ENCODE measurements at places on chromosomes 4 and X.

- peak; percentile 44 for DNase-seq
These were observed 1.3 kb upstream of the PDE6B start for GRCh38 chr4:623914-624566.

- no peak for DNase-seq
These were observed 701.8 kb downstream of the PCDH7 start for GRCh38 chr4:31422006-31422405.

GRCh38 chr4:41399231-41399630 is 138.7 kb upstream of the LIMCH1 start:
- DNase-seq: no peak

- no peak for DNase-seq
These were observed 8.9 kb downstream of the POLA1 start for GRCh38 chrX:24702362-24703184.

DNA sequence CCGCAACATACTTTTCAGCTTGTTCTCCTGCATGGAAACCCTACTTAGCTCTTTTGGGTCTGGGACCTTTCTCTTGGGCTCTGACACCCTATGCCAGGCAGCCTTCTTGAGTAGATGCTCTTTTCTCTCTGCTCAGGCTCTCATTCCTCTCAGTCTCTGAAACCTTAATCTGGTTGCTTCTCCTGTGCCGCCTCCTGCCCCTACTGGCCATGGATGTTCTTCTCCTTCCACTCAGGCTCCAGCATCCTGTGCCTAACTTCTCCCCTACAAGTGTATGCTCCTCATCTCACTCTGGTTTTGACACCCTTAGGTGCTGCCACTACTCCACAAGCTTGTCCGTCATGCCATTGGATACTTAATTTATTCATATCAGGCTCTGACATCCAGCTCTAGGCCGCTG is 15.2 kb downstream of the BLTP1 start:
- DNase-seq: no peak

- DNase-seq: no peak
These were observed 86.1 kb downstream of the BMP3 start for GRCh38 chr4:81116566-81116965.

- no peak for DNase-seq
These were observed 24.7 kb downstream of the RBPJ start for GRCh38 chr4:26345565-26345938.

DNA sequence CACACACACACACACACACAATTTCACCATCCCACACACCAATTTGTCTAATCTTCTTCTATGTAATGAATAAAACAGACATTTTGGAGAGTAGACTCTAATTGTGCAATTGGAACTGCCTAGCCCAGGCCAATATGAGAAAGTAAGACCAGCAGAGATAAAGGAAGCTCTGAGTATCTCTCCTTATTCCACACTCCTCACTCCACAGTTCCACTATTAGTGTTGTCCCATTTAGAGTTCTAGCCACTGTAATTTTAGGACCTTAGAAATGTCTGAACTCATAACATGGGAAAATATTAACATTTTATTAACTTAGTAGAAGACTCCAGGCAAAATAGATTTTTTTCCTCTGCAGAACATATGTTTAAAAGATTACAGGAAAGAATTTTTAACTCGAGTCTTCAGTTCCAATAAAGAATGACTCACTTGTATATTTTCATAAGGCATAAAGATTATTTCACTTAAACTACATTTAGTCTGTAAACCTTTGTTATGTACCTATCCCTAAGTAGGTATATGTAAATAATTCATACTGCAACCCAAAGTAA is 297.6 kb upstream of the INTU start:
- no peak for DNase-seq

DNA sequence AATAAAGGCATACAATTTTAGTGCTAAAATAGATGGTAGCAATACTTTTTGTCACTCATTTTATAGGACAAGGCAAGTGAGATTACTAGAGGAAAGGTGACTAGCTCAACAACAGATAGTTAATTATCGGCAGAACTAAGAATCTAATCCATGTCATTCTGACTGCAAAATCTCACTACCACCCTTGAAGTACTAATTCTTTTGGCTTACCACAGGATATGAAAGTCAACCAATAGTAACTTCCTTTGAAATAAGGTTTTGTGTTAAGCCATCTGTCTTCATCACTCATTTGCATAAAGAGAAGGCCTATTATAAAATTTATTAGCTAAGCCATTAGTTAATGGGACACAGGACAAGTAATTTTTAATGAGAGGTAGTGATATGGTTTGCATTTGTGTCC is 25.3 kb upstream of the ZMAT1 start:
- no peak for DNase-seq

- no peak for DNase-seq
These were observed 93.9 kb downstream of the CEP44 start for GRCh38 chr4:174377613-174378012.

GRCh38 chr4:95602872-95603271 is 54.1 kb upstream of the UNC5C start:
- no peak for DNase-seq

DNA sequence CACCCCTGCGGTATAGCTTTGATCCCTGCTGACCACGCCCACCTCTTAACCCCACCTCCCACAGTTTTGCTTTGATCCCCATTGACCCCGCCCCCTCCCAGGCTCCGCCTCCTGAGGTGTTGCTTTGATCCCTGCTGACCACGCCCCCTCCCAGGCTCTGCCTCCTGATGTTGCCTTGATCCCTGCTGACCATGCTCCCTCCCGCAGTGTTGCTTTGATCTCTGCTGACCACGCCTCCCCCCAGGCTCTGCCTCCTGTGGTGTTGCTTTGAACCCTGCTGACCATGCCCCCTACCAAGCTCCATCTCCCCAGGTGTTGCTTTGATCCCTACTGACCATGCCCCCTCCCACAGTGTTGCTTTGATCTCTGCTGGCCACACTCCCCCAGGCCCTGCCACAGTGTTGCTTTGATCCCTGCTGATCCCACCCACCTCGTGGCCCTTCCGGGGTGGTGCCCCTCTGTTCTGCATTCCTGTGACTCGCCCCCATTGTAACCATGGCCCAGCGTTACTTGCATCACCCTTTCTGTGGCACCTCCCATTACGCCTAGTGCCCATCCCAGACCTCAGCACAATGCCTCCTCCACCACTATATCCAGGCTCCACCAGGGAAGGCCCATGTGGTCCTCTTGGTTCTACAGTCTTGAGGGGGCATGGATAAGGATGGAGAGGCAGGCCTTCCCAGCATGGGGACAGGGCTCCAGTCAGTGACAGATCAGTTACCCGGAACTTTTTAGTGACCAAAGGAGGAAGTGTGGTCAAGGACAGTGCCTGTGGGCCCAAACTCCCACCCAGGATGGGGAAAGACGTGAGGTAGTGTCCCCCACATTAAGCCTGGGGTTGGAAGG is 70.8 kb downstream of the ADRA2C start:
- no peak for DNase-seq

DNA sequence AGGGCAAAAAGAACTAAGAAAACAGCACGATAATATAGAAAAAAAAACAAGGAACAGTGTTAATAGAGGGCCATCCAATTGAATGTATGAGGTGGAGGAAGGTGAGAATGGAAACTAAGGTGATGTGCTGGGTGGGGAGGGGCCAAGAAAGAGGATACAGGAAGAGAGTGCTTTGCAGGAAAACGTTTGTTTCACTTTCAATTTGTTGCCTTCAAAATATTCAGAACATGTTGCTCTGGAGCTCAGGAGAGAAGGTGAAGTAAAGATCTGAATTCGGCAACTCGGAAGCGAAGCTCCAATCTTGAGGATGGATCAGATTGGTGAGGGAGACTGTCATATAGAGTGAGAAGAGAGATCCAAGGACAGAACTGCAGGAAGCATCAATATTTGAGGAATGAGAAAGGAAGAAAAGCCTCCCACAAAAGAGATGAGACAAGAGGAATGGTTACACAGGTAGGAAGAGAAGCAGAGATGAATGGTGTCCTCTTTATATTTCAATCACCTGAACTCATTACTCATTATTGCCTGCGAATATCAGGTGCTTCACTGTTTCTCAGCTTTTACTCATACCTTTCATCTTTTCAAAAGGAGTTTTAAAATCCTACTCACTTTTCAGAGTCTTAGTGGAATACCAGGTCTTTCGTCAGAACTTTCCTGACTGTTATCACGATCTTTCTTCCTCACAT is 14.7 kb upstream of the SEC24D start:
- no peak for DNase-seq

- DNase-seq: no peak
These were observed 209.5 kb upstream of the PPP3CA start for GRCh38 chr4:101556842-101557241.

GRCh38 chrX:138986866-138987265 is 275.3 kb upstream of the FGF13 start:
- DNase-seq: no peak

- DNase-seq: no peak
These were observed 40.7 kb downstream of the SPCS3 start for GRCh38 chr4:176360446-176360845.

DNA sequence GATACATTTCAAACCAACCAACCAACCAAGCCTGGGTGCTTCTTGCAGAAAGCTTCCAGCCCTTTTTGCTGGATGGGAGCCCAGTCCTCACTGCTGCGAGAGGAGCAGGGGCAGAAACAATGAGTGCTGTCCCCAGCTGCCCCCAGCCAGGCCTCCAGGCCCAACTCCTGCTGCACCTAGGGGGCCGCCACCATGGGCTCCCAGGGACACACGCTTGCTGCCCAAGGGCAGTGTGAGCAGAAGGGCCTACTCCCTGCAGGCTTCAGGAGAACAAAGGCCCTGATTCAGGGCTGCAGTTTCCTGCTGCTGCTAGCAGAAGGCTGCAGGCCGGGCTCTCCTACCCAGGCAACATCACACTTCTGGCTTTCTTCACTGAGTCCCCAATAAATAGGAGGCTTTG is 37.7 kb upstream of the ENPP6 start:
- peak; percentile 71 for DNase-seq

DNA sequence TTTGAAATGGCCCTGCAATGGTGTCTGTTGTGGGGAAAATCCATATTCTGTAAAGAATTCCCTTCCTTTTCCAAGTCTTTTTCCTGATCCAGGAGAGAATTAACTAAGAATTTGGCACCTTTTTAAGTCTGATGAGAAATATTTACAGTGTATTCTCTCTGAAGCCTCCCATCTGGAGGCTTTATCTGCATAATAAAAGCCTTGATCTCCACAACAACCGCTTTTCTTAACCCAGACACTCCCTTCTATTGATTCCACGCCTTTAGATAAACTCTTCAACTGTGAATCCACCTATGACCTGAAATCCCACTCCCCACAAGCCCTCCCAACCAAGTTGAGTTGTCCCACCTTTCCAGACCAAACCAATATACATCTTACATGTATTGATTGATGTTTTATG is 43.1 kb upstream of the TMPRSS11E start:
- DNase-seq: no peak

DNA sequence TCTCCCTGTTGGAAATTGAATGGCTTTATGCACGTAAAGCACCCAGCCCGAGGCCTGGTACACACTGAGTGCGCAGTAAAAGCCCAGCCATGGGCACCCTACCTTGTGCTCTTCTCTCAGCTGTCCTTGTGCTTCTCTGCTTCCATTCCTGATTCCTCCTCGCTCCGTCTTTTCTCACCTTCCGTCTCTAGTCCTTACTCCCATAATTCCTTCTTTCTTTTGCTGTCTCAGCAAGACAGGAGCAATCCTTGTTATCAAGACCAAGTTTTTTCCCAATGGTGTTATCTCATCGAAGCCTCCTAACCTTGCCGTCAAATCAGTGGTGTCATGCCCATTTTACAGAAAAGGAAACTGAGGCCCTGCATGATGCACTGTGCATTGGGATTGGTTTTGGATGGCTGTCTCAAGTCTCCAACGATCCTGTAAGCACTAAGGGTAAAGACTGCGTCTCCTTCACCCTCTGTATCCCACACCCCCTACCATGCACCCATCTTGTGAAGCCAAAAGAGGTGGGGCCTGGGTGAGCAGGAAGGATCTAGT is 30.1 kb downstream of the CYTL1 start:
- no peak for DNase-seq

GRCh38 chr4:145886871-145887240 is 51.8 kb downstream of the ZNF827 start:
- no peak for DNase-seq

- no peak for DNase-seq
These were observed 137.8 kb upstream of the MSX1 start for GRCh38 chr4:4721636-4722035.

- DNase-seq: no peak
These were observed 85.2 kb upstream of the CLCN4 start for GRCh38 chrX:10071451-10072144.

DNA sequence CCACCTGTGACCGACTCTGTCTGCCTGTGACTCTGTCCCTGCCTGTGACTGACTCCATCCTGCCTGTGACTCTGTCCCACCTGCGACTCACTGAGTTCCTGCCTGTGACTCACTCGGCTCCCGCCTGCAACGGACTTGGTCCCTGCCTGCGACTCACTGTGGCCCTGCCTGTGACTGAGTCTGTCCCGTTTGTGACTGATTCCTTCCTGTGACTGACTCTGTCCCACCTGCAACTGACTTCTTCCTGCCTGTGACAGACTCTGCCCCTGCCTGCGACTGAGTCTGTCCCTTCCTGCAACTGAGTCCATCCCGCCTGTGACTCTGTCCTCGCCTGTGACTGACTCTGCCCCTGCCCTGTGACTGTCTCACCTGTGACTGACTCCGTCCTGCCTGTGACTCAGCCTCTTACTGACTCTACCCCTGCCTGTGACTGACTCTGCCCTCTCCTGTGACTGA is 9.6 kb upstream of the UVSSA start:
- DNase-seq: peak; percentile 94

- no peak for DNase-seq
These were observed 708.9 kb upstream of the HS3ST1 start for GRCh38 chr4:12137575-12137974.

- no peak for DNase-seq
These were observed 20.0 kb downstream of the DCLK2 start for GRCh38 chr4:150098214-150098613.

DNA sequence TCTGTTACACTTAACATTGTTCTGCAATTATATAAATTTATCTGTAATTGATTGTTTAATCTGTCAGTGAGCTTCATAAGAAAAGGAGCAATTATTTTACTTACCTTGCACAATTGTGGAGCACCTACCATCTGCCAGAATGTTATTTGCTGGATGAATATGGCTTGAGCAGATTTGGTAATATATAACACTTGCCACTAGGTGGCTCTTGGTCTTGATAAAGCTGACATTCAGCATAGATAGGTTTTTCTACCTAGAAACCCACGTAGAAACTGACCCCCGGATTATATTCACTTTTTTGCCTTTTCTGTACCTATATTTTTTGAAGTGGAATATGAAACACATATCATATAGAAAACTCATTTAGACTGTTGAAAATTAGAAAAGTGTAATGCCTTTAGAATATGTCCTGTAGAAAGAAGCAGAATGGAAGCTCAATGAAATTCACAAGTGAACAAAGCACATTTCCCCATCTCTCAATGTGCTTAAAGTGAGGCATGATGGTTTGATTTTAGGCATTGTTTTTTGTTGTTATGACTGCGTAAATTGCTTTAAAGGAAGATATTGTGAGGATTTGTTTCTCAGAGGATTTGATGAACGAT is 9.5 kb downstream of the RBPJ start:
- DNase-seq: no peak

DNA sequence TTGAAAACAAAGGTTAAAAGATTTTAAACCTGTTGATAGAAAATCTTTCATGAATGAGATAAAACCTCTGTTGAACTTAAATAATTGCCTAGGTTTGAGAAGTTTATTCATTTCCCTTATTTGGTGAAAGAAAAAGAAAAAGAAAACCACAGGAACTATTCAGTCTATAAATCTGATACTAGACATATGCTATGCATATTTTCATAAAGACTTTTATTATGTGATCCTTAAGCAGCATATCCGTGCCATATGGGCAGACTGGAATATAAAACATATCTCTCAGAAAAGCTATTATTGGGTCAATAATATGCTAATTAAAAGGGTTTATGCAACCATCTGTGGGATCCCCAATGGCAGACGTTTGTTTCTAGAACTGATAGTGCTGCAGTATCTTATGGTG is 178.7 kb downstream of the RASL11B start:
- DNase-seq: no peak

Measured in islet precursor cell (in vitro differentiated cells).